ENCODE measurements at places on chromosomes 6 and 20. TPM values are rescaled to one million over a fixed set of nuclear protein-coding genes. Genes with fewer than 3 reads are reported as not detected.
A peak's percentile ranks its signal among the peaks of the same experiment; 100 is the strongest.

BEND6 gene
- not detected for total RNA-seq

TBX18 gene
- total RNA-seq = not detected

TCP11 gene
- total RNA-seq = not detected

MTFR2 gene
- 28.4 TPM for total RNA-seq

GPX5 gene
- not detected for total RNA-seq

HEY2 gene
- total RNA-seq = not detected

TTPAL gene
- 30.1 TPM for total RNA-seq

REV3L gene
- total RNA-seq = 17.0 TPM

DNA sequence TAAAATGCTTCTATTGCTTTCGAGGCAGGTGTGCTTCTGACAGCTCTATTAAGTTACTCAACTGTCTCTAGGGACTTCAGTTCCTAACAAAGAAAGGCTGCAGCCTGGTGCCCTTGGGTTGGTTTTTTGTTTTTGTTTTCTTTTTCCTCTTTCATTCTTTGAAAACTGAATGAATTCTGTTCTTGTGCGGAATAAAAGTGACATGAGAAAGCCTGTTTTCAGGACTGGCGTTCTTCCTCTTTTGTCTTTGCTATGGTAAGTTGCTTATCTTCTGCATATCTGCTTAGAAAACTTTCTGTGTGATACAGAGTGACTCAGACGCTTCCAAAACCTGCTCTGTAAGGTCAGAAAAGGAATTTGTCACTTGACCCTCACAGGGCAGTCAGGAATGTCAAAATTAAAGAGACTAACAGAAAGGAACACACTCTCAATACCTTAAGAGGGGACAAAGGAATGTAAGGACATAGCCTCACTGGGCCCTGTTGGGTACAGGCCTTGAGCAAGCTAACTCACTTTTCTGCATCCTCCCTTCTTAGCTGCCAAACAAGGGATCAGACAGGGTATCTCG lies 56.2 kb upstream of the NHSL1 start:
- no peak for DNase-seq
- H3K36me3 ChIP-seq = no peaks in the 10 kb centered on the region
- H3K4me3 ChIP-seq = no peak overlapping the region
- H3K27ac ChIP-seq = no peak overlapping the region
- H3K27me3 ChIP-seq = peaks cover 5% of the 10 kb centered on the region
- peaks cover 2% of the 10 kb centered on the region for H3K4me1 ChIP-seq

DNA sequence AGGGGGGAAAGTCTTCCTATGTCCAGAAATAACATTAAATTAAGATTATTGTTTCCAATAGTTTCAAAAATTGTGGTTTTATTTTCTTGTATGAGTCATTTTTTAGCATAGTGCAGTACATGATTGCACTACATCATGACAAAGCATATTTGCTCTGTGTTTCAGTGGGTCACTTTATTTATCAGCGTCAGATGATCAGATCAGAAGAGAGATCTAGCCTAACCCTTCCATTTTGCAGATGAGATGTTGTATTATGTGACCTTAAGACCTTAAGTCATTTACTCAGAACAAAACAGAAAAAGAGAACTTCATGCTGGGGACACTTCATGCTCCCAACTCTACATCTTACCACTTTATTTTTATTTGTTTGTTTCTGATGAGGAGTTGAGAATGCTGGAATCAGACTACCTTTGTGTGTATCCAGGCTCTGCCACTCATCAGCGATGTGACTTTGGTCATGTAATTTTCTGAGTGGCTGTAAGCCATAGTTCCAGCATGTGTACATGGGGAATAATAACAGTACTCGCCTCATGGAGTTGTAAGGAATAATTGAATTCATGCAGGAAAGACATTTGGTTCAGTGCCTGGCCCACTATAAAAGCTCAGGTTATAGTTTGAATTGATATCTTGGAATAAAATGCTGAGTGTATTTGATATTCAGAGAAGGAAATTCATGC lies 13.5 kb downstream of the EYA4 start:
- no peak overlapping the region for H3K4me3 ChIP-seq
- no peaks in the 10 kb centered on the region for H3K4me1 ChIP-seq
- H3K27me3 ChIP-seq = peaks cover 18% of the 10 kb centered on the region
- H3K36me3 ChIP-seq = no peaks in the 10 kb centered on the region

DNA sequence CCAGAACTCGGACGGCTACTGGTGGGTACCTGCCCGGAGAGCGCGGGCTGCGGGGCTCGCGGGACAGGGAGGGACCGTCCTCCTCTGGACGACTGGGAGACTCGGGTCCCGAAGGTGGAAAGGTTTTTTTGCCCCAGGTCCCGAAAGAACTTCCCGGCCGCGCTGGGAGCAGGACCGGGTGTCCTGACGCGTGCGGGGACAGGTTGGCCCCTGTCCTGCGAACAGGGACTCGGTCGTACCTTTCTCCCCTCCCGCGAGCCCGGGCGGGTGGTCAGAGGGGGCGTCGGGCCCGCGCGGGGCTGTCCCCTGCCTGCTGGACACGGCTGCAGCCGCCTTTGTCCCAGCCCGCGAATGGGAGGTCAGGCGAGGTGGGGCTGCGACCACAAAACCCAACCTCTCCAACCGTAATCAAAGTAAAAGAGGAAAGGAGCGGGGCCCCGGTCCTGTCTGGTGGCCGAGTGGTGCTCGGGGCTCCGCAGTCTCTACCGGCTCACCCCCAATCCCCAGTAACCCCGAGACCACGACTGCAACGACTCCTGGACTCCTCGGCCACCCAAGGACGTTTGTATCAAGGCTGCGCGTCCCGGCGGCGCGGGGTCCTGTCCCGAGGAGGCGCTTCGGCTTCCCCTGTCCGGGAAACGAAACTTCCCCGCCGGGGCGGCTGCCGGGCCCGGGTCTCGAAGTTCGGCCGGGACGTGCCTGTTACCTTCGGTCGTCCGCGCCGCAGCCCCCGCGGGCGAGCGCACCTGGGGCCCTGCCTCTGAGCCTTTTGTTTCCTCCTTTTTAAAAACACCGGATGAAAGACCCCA lies 798 bp downstream of the DSP start:
- peaks cover 6% of the 10 kb centered on the region for H3K4me1 ChIP-seq
- peak overlapping the region; percentile 74 for H3K4me3 ChIP-seq
- DNase-seq = peak; percentile 5
- H3K36me3 ChIP-seq = no peaks in the 10 kb centered on the region
- peaks cover 85% of the 10 kb centered on the region for H3K27me3 ChIP-seq

GRCh38 chr6:116168148-116168547 lies 42.2 kb upstream of the COL10A1 start:
- no peak overlapping the region for H3K4me3 ChIP-seq
- peaks cover 53% of the 10 kb centered on the region for H3K36me3 ChIP-seq
- DNase-seq = no peak
- H3K27ac ChIP-seq = no peak overlapping the region
- no peaks in the 10 kb centered on the region for H3K27me3 ChIP-seq
- peaks cover 3% of the 10 kb centered on the region for H3K4me1 ChIP-seq

DNA sequence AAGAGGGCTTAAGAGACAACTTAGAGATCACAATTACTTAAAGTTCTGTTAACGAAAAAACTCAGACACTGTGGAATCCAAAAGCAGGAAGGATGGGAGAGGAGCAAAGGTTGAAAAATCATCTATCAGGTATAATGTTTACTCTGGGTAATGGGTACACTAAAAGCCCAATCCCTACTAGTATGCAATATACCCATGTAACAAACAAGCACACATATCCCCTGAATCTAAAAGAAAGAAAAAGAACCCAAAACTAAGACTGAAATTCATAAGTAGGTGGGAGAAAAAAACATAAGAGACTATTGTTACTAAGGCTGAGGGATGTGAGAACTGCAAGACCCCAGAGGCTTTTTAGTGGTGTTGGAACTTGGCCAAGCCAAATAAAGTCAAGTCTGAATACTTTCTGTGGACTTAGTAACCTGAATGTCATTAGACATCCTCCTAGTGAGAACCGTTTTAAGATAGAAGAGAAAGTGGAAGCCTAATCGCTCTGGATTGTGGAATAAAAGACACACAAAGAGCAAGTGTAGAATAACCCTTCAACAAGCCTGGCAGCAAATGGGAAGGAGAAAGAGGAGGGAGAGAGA lies 189.4 kb upstream of the RNF217 start:
- H3K36me3 ChIP-seq = no peaks in the 10 kb centered on the region
- H3K27me3 ChIP-seq = no peaks in the 10 kb centered on the region
- no peak overlapping the region for H3K27ac ChIP-seq
- no peaks in the 10 kb centered on the region for H3K4me1 ChIP-seq
- DNase-seq = no peak

DNA sequence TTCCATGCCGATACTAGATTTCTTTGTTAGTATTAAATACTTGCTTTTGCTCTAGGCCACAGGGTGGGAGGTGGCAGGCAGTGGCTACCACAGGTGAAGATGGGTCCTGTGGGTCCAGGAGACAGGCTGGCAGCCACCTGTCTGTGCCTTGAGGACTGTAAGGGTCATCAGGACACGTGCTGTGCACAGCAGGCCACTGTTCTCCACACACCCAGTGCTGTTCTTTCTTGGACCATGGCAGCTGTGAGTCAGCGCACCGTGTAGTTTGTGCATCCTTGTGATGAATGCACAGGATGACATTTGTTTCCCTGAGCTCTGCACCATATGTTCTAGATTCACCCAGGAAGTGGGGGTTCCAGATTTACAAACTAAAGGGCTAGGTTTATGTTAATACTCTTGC lies 317.0 kb downstream of the ZFAND3 start:
- no peak overlapping the region for H3K4me3 ChIP-seq
- H3K4me1 ChIP-seq = peaks cover 20% of the 10 kb centered on the region
- no peak for DNase-seq
- no peaks in the 10 kb centered on the region for H3K27me3 ChIP-seq
- H3K27ac ChIP-seq = no peak overlapping the region

- no peaks in the 10 kb centered on the region for H3K27me3 ChIP-seq
- no peak overlapping the region for H3K27ac ChIP-seq
- no peak for DNase-seq
- no peaks in the 10 kb centered on the region for H3K36me3 ChIP-seq
Observed at GRCh38 chr6:166728884-166729530, 102.0 kb upstream of the RPS6KA2 start.

Measured in activated naive CD8-positive, alpha-beta T cell treated with anti-CD3 and anti-CD28 coated beads for 36 hours (primary cell).